ENCODE measurements at places on chromosomes 5 and 9.

DNA sequence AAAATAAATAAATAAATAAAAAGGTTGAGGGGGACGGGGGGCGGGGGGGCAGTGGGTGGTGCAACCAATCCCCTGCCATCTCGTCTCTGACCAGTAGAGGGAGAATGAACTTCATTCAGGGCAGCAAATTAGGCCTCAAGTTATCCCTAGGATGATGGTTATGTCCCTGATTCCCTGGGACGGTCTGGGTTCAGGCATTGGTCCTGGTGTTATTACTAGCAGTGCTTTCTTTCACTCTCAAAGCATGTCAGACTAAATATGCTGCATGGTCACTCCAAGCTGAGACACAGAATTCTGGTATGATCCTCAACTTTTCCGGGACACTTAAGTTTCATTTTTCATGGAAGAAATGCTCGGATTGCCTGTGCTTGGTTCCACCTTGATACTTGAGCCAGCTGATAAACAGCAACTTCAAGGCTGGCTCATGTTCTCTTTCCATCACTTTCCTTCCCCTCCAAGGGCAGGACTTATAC, 59.4 kb downstream of the DAP start:
- no peak for DNase-seq

GRCh38 chr9:124263800-124264426, 6.2 kb downstream of the NEK6 start:
- DNase-seq: no peak

GRCh38 chr5:132647473-132647872, 10.5 kb upstream of the IL13 start:
- no peak for DNase-seq

DNA sequence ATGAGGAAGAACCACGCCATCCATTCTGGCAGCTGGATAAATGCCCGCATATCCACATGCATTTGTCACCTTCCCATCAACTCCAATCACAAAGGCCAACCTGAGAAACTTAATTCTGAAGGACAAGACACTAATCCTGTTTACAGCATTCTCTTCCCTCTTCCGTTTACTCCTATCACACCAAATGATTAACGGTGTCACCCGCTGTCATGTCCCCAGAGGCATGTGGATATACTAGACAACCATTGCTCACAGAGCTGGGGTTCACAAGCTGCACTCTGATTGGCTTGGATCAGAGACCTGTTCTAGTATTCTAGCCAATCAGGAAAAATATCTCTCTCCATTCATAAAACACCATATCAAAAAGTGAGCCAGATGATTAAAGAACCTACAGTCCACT, 3.6 kb downstream of the MACROH2A1 start:
- DNase-seq: no peak

- DNase-seq: peak; percentile 39
Measured at GRCh38 chr5:144142139-144142823, 28.2 kb downstream of the YIPF5 start.

- no peak for DNase-seq
Measured at GRCh38 chr9:121268598-121268850, 562 bp downstream of the GSN start.

GRCh38 chr5:95583992-95584391, 29.1 kb downstream of the ARSK start:
- DNase-seq: no peak

DNA sequence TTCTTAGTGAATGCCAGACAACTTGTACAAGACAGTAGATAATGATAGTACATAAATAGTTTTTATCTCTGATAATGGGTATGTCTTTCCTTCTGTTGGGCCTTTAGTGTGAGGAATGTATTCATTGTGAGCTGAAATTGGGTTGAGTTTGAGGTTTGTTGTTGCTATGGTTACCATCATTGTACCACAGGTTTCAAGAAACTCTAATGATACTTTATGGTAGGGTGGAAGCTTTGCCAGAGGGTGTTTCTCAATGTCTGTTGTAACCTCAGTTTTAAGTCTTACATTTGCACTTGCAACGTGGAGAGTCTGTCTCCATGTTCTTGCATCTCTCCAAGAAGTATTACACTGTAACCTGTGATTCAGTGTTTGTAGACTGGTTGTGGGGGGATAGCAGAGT, 1550.1 kb downstream of the MAT2B start:
- DNase-seq: no peak

- DNase-seq: no peak
Measured at GRCh38 chr5:71939452-71940230, 167.6 kb upstream of the MAP1B start.

GRCh38 chr5:133679534-133679933, 67.2 kb upstream of the FSTL4 start:
- no peak for DNase-seq

DNA sequence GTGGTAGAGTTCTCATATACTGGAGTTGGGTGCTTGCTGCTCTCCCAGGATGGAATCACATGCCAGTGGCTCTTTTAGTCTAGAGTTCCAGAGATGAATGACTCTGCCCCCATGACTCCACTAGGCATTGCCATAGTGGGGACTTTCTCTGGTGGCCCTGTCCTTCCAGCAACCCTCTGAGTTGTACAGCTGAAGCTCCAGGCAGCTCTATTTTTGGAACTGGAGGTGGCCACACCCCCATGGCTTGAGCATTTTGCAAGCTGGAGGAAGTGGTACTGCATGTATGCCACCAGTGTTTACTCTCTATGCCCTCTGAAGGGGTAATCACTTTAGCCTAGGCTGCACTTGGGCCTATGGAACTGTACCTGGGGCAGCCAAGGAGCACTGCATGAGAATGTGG, 112.6 kb downstream of the RANBP17 start:
- no peak for DNase-seq

Data from HTR-8/SVneo (cell line).